ENCODE measurements at places on chromosomes 7 and 10.

- DNase-seq = no peak
Measured at GRCh38 chr7:127378537-127378936, 14.0 kb downstream of the ZNF800 start.

DNA sequence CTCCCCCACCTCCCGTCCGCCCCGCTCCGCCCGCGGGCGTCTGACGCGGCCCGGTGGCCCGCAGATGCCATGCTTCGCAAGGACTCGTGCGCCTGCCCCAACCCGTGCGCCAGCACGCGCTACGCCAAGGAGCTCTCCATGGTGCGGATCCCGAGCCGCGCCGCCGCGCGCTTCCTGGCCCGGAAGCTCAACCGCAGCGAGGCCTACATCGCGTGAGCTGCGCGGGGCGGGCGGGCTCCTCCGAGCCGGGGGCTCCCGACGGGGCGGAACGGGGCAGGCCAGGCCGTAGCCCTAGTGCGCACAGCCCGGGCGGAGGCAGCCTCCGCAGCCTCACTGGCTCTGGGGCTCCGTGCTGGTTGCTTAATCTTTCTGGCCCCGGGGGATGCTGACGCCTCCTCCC, 2.8 kb downstream of the ASIC3 start:
- DNase-seq = no peak

- DNase-seq = peak; percentile 58
Measured at GRCh38 chr10:451021-451471, 238.4 kb downstream of the DIP2C start.

DNA sequence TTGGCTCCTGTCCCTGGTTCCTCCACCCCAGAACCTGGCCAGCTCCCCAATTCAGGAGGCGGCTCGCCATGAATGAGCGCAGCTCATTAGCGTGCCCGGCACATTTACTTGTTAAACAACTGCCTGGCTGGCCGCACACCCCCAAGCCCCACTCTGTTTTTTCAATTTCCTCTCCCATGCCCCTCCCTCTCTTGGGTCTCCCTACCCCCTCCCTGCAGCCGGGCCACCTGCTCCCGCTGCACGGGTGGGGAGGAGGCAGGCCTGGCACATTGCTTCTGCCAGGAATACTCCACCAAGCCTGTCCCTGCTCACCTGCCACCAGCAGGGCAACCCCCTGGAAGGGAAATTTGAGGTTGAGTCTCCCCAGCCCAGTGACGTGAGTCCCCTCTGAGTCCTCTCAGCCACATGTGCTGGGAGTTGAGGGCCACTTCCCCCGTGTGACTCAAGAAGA, 2.5 kb upstream of the SLIT1 start:
- DNase-seq = no peak

DNA sequence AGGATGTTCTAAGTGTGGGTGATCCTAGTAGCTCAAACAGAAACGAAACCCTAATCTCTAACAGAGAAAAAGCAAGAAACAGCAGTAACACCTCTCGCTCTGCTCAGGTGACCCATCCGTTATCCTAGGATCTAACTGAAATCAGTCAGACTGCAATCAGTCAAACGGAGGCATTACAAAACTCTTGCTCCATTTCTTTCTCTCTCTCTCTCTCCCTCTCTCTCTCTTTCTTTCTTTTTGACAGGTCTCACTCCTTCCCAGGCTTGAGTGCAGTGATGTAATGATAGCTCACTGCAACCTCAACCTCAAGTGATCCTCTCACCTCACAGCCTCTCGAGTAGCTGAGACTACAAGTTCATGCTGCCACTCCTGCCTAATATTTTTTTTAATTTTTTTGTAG, 1283.5 kb upstream of the CELF2 start:
- no peak for DNase-seq

- DNase-seq = no peak
Measured at GRCh38 chr7:18123508-18124239, 96.0 kb upstream of the PRPS1L1 start.

- DNase-seq = no peak
Measured at GRCh38 chr10:98262571-98262970, 5.4 kb downstream of the LOXL4 start.

Measured in GM12878 (cell line).